ENCODE measurements at places on chromosomes 4 and X. TPM values are rescaled to one million over a fixed set of nuclear protein-coding genes. Genes with fewer than 3 reads are reported as not detected.
A peak's percentile ranks its signal among the peaks of the same experiment; 100 is the strongest.

Gene HNRNPDL
- total RNA-seq: 256 TPM

- no peak for DNase-seq
These were observed 53.1 kb downstream of the USP11 start for GRCh38 chrX:47285836-47286320.

GRCh38 chr4:166003811-166004210 is 130.8 kb downstream of the TLL1 start:
- no peak for DNase-seq

DNA sequence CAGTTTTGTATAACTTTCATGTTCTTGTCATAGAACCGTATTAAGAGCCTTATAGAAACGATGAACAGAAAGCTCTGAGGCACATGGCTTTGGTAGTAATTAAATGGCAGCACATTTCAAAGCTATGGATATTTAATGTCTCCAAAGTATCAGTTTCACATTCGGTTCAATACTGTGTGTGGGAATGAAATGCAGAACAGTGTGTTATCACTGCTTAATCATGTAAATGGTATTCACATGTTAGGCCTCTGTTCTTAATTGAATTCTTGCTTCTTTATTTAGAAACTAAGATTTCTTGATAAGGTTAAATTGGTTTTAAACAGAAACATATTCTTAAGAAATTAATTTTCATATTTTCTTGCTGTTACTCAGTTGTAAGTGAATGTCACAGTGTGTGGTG is 701.0 kb upstream of the PITX2 start:
- no peak for DNase-seq

Gene ATP2B3
- not detected for total RNA-seq

DNA sequence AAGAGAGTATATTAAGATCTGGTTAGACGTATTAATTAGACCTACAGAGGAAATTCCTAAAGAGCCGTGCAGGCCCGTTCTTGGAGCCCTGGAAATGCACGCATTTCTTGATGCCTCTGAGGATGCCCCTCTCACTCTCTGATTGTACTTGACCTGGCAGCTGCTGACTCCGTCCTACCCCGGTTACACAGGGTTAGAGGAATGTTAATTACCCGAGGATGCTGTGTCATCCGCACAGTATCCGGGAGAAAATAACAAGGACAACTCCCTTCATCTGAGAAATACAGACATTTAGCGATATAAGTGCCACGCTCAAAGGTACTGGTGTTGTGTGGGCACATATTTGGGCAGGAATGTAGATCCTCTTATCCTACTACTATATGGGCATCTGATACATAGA is 404.6 kb upstream of the FAT1 start:
- DNase-seq: no peak

GRCh38 chrX:86023811-86024210 is 23.5 kb downstream of the CHM start:
- DNase-seq: no peak

Gene TMSB15C
- 2.1 TPM for total RNA-seq

- DNase-seq: peak; percentile 86
These were observed at the start of gene RAB39B for GRCh38 chrX:155263854-155264628. Gene RAB39B, minus strand, starts transcription at chrX:155264491. Its CDS starts 203 bp downstream, at chrX:155264288.

Gene CENPVL2
- total RNA-seq: not detected

- peak; percentile 39 for DNase-seq
These were observed 18.8 kb upstream of the RPL34 start for GRCh38 chr4:108601532-108601931.
